T-cell (primary cell): ENCODE measurements at places on chromosomes 7 and 10.

- no peak for DNase-seq
Observed at GRCh38 chr7:29806208-29806994, at the start of gene WIPF3. WIPF3 (plus strand) TSS chr7:29806508; CDS start chr7:29834725, 28,217 bp downstream.

DNA sequence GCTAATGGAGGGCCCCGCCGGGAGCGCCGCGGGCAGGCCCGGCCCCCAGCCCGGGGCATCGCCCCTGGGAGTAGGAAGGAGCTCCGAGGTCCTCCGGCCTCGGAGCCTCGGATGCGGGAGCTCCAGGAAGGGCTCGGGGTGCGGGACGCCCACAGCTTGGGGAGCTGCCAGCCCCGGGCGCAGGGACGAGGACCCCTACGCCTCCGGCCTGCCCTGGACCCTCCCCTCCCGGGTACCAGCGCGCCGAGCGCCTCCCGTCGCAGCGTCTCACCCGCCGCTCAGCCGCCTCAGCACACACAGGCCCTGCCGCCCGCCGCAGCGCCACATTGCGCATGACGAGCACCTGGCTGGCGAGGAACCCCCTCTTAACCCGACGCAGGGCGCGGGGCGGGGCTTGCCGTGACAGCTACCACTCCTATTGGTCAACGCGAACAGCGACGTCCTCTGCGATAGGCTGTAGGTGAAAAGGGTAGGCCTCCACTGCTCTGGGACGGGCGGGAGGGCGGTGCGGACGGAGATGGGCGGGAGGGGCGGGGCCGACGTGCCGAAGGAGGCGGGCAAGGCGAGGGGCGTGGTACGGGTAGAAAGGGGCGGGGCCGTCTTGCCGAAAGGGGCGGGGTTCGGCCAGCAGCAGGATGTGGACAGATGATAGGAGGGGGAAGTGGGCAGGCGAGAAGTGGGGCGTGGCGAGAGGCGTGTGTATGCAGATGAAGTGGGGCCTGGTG, at the start of gene PITRM1:
Gene PITRM1, minus strand, starts transcription at position 337 of the 725 bp plus-strand sequence. Its CDS starts 10 bp downstream, at position 327.
- peak; percentile 100 for DNase-seq

GRCh38 chr10:26781797-26782196, 79.0 kb downstream of the ABI1 start:
- DNase-seq, result no peak

DNA sequence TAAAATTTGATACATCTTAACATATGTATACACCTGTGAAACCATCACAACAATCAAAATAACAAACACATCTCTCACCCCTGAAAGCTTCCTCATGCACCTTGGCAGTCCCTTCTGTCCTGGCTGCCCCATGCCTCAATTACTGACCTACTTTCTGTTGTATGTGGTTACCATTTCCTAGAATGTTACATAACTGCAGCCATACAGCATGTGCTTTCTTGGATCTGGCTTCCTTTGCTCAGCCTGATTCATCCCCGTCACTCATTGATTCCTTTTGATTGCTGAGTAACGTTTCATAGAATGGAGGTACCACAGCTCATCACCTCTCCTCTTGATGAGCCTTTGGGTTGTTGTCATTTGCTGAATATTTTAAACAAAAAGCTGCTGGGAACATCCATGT, 165.3 kb downstream of the CELF2 start:
- no peak for DNase-seq

DNA sequence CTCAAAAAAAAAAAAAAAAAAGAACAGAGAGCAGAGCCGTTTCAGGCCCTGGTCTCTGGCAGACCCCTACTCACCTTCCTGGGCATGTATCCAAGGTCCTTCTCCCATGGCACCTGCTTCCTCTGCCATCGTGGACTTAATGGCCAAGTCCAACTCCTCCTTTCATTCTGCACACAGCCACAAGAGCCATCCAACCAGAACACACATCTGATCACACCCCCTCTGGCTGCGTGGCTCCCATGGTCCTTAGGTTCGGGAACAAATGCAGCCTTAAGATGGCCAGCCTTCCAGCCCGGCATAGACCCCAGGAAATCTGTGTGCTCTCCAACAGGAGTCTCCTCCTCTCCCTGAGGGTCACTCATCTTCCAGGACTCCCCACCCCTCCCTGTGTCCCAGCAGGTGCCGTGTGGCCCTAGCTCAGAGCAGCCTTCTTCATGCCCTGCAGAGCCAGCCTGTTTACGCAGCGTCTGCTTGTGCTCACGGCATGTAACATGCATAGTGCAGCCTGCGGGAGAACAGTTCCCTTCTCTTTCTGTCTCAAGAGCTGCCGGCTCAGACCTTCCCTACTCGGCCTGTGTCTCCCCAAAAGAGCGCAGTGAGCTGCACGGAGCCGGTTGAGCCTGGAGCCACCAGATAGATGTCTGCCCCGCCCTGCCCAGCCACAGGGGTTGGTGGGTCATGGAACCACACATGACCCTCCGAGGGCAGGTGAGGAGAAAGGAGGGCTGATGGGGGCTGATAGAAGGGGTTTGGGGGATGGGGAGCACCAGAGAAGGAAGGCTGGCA, 157.3 kb downstream of the NRF1 start:
- DNase-seq, result no peak

DNA sequence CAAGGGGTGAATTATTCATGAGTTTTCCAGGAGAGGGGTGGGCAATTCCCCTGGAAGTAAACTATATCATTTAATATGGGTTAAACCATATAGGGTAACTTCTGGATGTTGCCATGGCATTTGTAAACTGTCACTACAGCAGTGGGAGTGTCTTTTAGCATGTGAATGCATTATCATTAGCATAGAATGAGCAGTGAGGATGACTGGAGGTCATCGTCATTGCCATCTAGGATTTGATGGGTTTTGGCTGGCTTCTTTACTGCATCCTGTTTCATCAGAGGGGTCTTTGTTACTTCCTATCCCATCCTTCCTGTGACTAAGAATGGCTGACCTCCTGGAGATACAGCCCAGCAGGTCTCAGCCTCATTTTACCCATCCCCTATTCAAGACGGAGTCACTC, 139.5 kb upstream of the PRKCQ start:
- DNase-seq, result no peak

- no peak for DNase-seq
Observed at GRCh38 chr10:42952931-42953683, 123.8 kb upstream of the RET start.

DNA sequence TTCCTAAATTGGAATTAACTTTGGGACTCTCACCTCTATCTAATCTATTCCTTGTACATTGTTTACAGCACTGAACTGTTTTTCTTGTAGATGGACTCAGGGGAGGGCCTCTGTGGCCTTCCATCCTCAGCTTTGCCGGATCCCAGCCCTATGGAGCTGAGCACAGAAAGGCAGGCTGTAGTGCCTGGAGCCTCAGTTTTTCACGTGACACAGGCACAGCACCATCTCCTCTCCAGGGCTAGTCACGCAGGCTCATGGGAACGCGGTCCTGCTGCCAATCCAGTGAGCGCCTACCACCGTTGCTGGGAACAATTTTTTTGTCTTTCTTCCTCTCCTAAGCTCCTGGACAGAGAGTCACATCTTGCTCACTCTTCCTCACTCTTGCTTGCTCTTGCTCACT, 75.6 kb upstream of the DDC start:
- DNase-seq, result no peak

DNA sequence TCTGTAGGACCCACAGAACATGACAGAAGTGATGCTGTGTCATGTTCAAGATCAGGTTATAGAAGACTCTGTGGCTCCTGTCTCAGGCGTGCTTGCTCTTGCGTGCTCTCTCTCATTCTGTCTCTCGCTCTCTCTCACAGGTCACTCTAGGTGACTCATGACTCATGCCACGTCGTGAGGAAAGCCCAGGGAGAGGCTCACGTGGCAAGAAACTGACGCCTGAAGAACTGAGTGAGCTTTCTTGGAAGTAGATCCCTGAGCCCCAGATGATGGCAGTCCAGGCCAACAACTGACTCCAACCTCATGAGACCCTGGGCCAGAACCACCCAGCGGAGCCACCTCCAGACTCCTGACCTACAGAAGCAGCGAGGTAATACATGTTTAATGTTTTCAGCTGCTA, 103.3 kb downstream of the DNMBP start:
- DNase-seq, result no peak

GRCh38 chr10:16519250-16519907, 2.3 kb downstream of the C1QL3 start:
- no peak for DNase-seq

DNA sequence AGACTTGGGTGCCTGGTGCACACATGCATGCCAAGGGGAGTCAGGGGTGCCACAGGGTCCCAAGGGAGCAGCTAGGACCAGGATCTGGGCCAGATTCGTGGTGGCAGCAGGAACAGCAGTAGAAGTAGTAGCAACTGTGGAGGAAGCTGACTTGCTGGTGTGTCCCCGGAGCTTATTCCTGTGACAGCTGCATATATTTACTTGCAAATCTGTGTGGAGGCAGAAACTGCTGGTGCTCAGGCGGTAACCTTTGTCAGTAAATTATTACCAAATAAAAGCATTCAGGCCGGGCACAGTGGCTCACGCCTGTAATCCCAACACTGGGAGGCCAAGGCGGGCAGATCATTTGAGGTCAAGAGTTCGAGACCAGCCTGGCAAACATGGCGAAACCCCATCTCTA, 67.4 kb upstream of the RAB18 start:
- no peak for DNase-seq

DNA sequence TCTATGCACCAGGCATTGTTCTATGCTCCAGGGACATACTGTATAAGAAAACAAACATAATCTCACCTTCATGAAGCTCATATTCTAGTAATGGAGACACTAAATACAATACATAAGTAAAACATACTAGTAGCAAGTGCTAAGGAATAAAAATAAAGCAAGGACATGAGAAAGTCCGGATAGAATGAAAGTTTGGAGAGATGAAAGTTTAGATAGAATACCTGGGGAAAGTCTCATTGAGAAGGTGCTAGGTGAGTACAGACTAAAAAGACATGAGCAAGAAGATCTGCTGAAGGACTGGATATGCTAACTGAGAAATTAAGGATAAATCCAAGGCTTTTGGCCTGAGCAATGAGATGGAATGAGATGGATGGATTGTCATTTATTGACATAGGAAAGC, 34.0 kb downstream of the CCDC186 start:
- DNase-seq, result no peak

- DNase-seq, result no peak
Observed at GRCh38 chr7:154738216-154738615, 264.7 kb downstream of the PAXIP1 start.

- no peak for DNase-seq
Observed at GRCh38 chr7:133442818-133443217, 189.9 kb downstream of the EXOC4 start.

- no peak for DNase-seq
Observed at GRCh38 chr7:120272701-120273475, at the start of gene KCND2. KCND2 (plus strand) TSS chr7:120273175.

DNA sequence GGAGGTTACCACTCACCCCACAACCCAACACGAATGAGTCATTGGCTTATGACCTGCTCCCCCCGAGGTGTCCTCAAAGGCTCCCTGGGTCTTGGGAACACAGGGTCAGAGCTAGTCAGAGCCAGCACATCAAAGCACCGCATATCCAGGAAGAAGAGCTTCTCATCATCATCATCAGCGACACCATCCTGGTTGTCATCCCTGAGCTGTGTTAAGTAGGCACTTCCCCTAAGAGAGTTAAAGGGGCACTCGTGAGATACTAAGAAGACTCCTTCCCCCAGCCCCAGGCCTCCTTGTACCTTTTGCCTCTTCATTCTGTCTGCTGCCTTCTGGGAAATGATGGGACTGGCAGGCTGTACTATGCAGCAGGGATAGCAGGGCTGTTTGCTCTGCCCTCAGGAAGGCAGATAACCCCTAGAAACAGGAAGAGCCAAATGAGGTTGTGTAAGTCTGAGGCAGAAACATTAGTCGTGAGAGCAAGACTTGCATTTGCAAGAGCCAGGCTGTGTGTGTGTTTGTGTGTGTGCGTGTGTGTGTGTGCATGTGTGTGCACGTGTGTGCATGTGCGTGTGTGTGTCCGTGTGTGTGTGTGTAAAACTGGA, 11.1 kb upstream of the CPA1 start:
- DNase-seq, result no peak

- peak; percentile 46 for DNase-seq
Observed at GRCh38 chr7:381211-382042, 91.5 kb downstream of the FOXL3 start.

- DNase-seq, result no peak
Observed at GRCh38 chr10:124734311-124735166, 9.6 kb downstream of the FAM53B start.

DNA sequence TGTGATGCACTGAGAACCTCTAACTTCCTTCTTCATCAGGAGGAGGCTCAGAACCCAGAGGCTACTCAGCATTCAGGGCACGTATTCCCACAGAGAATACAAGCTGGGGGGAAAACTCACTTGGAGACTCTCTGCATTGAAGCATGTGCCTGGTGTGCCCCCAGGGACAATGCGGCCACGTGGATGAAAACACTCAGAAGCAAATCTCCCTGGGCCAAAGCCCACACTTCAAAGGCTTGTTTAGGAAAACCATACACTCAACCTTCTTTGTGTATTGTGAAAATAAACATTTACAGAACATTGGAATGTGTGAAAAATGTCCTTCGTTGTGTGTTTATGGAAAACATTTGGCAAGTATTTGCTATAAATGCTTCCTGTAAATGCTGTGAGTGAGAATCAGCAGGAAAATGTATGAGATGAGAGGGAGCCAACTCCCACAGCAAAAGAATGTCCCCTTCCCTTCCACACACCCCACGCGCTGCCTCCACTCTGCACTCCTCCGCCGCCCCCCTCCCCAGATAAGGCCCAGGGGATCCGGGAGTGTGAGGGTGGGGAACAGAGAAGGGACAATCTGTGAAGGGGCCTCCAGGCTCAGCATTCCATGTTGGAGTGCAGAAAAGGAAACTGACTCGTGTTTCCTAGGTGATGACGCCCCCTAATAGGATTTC, 339.5 kb downstream of the ELMO1 start:
- DNase-seq, result no peak

DNA sequence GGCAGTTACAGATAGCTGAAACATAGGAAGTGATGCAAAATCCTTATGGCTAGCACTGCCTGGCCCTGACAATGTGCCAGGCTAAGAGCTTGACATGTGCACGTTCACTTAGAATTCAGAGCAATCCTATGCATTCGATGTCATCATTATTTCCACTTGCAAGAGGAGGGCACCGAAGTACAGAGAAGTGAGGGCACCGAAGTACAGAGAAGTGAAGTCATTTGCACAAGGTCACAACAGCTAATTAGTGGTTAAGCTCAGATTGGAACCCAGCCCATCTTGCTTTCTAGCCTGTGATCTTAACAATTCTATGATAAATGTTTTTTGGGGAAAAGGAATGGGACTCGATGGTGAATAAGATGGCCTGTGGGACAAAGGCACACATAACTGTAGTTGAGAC, 73.4 kb downstream of the ARHGAP22 start:
- no peak for DNase-seq

GRCh38 chr10:99236627-99237309, 1.1 kb upstream of the HPSE2 start:
- DNase-seq, result no peak

DNA sequence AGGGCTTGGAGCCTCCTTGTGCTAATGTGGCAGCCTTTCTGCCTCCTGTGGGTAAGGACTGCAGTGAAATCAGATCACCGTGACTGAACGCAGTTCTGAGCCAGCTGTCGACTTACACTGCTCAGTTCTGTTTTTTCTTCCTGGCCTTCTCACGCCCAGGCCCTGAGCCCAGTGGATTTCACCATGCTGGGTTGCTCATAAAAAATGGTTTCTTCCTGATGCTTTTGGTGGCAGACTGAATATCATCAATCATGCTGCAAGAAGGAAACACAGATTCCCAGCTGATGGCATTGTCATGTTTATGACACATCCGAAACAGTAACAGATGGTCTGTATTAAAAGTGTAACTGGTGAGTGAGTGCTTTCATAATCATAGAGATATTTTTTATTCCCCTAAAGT, 389.6 kb downstream of the GALNT17 start:
- no peak for DNase-seq
